Spinal cord (tissue), 10 donors: ENCODE measurements at places on chromosomes 13 and 19. TPM values are rescaled to one million over a fixed set of nuclear protein-coding genes. Genes with fewer than 3 reads are reported as not detected.
A peak's percentile ranks its signal among the peaks of the same experiment; 100 is the strongest.

COMP gene
- 0.40 TPM for total RNA-seq

GARIN5A gene
- total RNA-seq, result 4.2 TPM

- no peaks in the 10 kb centered on the region for H3K4me1 ChIP-seq
- H3K27me3 ChIP-seq, result no peaks in the 10 kb centered on the region
- DNase-seq, result no peak
- H3K36me3 ChIP-seq, result no peaks in the 10 kb centered on the region
- no peak overlapping the region for H3K4me3 ChIP-seq
Measured at GRCh38 chr19:34556488-34556887, 74.9 kb downstream of the WTIP start.

DNA sequence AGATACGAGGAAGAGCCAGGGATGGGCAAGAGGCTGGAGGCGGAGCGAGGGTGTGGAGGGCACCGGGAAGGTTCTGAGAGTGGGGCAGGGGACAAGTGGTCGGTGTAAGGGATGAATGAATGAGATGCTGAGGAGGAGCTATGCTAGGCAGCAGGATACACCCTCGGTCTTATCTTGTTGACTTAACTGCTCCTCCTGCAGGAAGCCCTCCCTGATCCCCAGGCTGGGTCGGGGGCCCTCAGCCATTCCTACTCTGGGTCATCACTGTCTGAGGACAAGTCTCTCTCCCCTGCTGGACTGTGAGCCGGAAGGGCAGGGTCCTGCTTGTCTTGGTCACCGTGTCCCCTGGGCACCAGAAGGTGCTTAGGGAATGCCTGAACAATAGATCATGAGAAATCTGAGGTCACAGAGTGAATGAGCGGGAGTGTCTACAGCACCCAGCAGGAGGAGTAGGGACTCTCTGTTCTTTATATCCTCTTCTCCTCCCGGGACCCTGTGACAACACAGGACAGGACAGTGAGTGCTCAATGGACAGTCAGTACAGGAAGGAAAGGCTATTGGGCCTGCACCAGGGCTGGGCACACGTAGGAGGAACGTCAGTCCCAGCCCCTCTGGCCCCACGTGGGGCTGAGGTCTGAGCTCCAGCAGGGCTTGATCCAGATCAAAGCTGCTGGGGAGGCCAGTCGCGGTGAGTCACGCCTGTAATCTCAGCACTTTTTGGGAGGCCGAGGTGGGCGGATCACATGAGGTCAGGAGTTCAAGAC, 6.5 kb downstream of the NKPD1 start:
- H3K27ac ChIP-seq, result no peak overlapping the region
- no peak for DNase-seq
- peaks cover 35% of the 10 kb centered on the region for H3K4me1 ChIP-seq
- H3K4me3 ChIP-seq, result peak overlapping the region; percentile 12
- peaks cover 24% of the 10 kb centered on the region for H3K36me3 ChIP-seq

DNA sequence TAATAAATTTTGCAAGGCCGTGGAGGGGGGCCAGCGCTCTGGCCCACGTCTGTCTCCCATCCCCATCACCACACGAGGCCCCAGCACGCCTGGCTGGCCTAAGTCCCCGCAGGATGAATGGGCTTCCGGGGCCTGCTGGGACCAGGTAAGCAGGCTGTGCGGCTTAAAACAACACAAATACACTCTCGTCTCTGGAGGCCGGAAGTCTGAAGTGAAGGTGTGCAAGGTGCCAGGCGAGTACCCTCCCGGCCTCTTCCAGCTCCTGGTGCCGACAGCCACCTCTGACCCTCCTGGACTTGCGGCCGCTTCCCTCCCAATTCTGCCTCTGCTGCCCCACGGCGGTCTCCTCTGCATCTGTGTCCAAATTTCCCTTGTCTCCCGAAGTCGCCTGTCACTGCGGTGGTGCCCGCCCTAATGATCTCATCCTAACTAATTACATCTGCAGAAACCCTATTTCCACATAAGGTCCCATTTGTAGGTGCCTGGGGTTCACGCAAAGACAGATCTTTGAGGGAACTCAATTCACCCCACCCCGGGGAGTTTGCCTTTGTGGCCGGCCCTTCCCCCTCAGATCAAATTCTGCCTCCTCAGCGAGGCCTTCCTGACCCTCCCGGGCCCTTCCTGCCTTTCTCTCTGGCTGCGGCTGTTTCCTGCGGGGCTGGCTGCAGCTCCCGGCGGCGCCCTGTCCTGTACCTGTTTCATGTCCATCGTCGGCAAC, 8.1 kb upstream of the PTBP1 start:
- no peak overlapping the region for H3K4me3 ChIP-seq
- no peaks in the 10 kb centered on the region for H3K27me3 ChIP-seq
- H3K27ac ChIP-seq, result peak overlapping the region; percentile 73
- DNase-seq, result peak; percentile 32
- peaks cover 40% of the 10 kb centered on the region for H3K4me1 ChIP-seq

- no peaks in the 10 kb centered on the region for H3K4me1 ChIP-seq
- H3K4me3 ChIP-seq, result no peak overlapping the region
- H3K27ac ChIP-seq, result no peak overlapping the region
- H3K36me3 ChIP-seq, result no peaks in the 10 kb centered on the region
- no peaks in the 10 kb centered on the region for H3K27me3 ChIP-seq
Measured at GRCh38 chr13:81683521-81683920, 1342.6 kb upstream of the SPRY2 start.

DNA sequence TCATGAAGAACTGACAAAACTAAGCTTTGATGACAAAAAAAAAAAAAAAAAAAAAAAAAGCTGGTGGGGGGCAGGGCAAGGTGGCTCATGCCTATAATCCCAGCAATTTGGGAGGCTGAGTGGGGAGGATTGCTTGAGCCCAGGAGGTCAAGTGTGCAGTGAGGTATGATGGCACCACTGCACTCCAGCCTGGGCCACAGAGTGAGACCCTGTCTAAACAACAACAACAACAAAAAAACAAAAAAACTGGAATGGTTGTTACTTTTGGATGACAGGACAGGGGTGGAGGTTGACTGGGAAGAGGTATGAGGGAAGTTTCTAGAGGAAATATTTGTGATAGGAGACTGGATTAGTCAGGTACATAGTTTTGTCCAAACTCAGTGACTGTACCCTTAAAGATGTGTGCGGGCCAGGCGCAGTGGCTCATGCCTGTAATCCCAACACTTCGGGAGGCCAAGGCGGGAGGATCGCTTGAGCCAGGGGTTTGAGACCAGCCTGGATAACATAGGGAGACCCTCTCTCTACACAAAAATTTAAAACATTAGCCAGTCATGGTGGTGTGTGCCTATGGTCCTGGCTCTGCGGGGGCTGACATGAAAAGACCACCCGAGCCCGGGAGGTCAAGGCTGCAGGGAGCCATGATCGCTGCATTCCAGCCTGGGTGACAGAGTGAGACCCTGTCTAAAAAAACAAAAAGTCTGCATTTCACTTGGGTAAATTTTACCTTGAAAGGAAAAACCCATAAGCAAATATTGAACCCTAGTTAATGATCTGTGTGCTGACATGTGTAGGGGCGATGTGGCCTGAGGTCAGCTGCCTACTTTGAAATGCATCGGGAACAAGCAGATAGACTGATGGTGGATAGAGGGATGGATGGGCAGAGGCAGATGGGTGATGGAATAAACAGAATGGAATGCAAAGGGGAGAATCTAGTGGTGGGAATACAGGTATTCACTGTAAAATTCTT, 37.0 kb downstream of the CERS4 start:
- peaks cover 10% of the 10 kb centered on the region for H3K4me1 ChIP-seq
- no peak overlapping the region for H3K4me3 ChIP-seq
- no peak for DNase-seq
- peaks cover 9% of the 10 kb centered on the region for H3K36me3 ChIP-seq

- no peak overlapping the region for H3K27ac ChIP-seq
- H3K27me3 ChIP-seq, result peaks cover 31% of the 10 kb centered on the region
- H3K4me3 ChIP-seq, result no peak overlapping the region
- no peak for DNase-seq
Measured at GRCh38 chr13:99868767-99869166, 102.8 kb downstream of the ZIC5 start.

DNA sequence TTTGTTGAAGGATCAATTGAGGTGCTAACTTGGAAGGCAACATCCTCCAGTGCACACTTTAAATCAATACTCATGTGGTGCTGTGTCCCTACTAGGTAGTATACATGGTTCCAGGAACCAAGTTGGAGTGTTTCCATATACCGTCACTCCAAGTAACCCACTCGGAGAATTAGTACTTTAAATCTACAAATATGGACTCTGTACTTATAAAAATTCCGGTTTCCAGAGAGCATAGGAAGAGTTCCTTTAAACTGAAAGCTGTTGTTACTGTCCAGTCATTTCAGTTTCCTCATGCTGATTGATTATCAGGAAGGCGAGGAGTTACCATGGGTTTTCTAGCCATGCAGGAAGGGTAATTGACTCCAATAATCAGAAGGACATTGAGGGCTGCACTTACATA, 7.2 kb downstream of the CPB2 start:
- no peak overlapping the region for H3K27ac ChIP-seq
- no peak overlapping the region for H3K4me3 ChIP-seq
- no peak for DNase-seq
- H3K4me1 ChIP-seq, result no peaks in the 10 kb centered on the region

GRCh38 chr19:29503140-29503758, 22.5 kb upstream of the VSTM2B start:
- no peak overlapping the region for H3K27ac ChIP-seq
- peaks cover 46% of the 10 kb centered on the region for H3K4me1 ChIP-seq
- H3K27me3 ChIP-seq, result no peaks in the 10 kb centered on the region
- peaks cover 2% of the 10 kb centered on the region for H3K36me3 ChIP-seq

DNA sequence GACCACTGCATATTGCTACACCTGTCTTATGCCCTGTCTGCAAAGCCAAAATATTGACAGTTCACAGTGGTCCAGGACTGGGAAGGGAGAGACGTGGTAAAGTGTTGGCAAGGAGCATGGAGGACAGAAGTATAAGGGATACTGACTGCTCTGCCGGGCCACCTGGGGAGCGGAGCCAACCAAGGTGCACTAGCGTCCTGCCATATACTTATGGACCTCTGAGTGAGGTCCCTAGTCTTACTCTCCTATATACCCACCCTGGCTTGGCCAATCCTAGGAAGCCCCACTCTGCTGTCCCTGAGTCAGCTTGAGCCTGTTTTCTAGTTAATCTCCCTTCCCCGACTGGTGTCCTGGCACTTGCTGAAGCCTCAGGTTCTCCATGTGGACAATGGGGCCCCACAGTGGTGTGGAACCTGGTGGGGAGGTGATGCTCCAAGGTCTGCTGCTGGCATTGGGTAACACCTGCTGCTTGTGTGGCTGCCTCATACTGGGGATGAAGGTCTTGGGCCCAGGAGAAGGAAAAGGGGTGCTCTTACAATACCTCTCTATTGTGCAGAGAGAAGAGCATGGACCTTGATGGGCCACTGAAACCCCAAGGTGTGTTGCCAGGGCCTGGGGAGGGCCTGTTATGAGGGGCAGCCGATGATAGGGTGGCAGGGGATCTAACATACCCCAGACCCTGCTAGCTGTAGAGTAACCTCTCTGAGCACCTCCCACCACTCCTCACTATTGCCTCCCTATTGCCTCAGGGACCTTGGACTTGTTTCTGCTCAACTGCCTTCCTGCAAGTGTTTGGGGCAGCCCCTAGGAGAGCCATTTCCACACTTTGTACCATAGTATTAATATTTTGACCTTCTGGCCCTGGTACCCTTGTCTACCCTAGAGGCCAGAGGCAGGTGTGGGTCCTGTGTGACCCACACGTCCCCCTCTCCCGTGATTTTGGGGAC, 6.7 kb upstream of the TRIM28 start:
- peaks cover 16% of the 10 kb centered on the region for H3K27me3 ChIP-seq
- H3K27ac ChIP-seq, result no peak overlapping the region
- no peak for DNase-seq
- H3K36me3 ChIP-seq, result no peaks in the 10 kb centered on the region
- H3K4me1 ChIP-seq, result peaks cover 10% of the 10 kb centered on the region
- H3K4me3 ChIP-seq, result no peak overlapping the region

- H3K36me3 ChIP-seq, result peaks cover 53% of the 10 kb centered on the region
- no peak overlapping the region for H3K4me3 ChIP-seq
- no peaks in the 10 kb centered on the region for H3K27me3 ChIP-seq
- no peak overlapping the region for H3K27ac ChIP-seq
- DNase-seq, result no peak
Measured at GRCh38 chr19:16581971-16582343, 9.7 kb upstream of the SLC35E1 start.

DNA sequence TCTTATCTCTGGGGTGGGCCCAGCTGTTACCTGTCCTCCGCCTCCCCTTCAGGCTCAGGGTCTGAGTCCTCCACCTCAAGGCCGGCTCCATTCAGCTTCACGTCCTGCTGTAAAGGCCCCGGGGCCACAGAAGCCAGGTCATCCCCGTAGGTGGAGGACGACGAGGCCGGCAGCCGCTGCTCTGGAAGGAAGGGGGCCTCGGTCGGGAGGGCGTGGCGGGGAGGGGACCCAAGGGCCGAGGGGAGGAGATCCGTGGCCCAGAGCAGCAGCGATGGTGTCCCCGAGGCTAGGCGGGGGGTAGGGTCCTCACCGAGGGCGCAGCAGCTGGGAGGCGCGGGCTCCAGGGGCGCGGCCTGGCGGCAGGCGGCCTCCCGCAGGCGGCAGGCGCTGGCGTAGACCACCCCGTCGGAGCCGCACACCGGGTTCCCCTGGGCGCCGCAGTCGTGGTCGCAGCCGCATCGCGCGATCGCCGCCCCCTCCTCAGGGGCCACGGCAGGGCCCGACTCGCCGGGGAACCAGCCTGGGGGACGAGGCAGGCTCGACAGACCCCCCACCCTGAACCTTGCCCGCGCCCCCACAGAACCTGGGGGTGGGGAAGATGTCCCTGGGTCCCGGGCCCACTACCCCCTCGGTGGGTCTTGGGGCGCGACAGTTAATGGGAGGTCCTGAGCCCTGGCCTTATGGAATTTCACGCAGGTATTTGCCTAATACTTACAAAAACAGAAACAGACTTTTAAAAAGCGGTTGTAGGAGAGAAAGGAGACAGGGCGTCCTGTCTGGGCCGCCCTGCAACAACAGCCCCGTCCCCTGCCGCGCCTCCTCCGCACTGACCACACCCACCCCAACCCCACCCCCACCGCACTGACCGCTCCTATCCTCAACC, 7.6 kb downstream of the F2RL3 start:
- DNase-seq, result no peak
- H3K4me1 ChIP-seq, result peaks cover 21% of the 10 kb centered on the region
- H3K4me3 ChIP-seq, result peak overlapping the region; percentile 43

PLK5 gene
- total RNA-seq, result 0.66 TPM
